ENCODE measurements at places on chromosomes 2 and 18. TPM values are rescaled to one million over a fixed set of nuclear protein-coding genes. Genes with fewer than 3 reads are reported as not detected.

EML6 gene
- total RNA-seq = 1.0 TPM

CKAP2L gene
- total RNA-seq = 33.7 TPM

- DNase-seq = no peak
Measured at GRCh38 chr2:238554468-238555315, 128.0 kb downstream of the ASB1 start.

DNA sequence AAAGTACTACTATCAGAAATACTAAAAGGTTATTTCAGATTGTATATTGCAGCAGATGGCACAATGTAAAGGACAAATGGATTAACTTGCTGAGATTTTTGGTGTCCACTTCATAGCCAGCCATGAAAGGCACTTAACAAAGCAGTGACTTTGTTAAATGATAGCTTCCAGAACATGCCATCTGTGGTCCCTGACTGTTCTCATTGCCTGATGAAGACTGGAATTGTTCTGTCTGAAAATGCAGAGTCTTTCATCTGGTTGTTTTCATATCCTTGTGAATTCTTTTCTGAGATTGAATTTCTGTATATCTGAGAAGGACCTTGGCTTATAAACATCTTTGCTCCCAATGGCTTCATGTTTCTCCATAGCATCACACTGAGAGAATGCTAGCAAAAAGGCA lies 44.4 kb upstream of the LRRTM1 start:
- no peak for DNase-seq

- DNase-seq = peak; percentile 70
Measured at GRCh38 chr2:23445450-23445868, 60.5 kb downstream of the KLHL29 start.
